ENCODE measurements at places on chromosomes 3 and 15.
A peak's percentile ranks its signal among the peaks of the same experiment; 100 is the strongest.

- no peak for ATAC-seq
Measured at GRCh38 chr15:38828031-38828532, 263.5 kb upstream of the RASGRP1 start.

DNA sequence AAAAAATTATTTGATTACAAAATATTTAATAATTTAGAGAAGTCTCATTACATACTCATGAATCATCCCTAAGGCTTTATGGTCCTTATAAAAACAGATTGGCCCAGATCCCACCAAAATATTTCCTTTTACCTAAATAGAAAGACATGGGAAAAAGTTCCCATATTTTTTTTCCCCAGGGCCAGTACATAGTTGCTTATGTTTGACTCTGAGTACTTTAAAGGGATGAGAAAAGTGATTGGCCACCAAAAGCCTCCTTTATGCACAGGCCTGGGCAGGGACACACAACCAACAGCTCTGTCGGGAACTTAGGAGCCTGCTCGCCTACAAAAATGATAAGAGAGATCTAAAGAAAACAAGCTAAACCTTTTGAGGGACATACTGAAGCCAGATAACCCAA is 22.3 kb downstream of the KCNAB1 start:
- no peak for ATAC-seq

GRCh38 chr3:150503402-150504099 is 42.7 kb downstream of the SERP1 start:
- ATAC-seq: no peak

- ATAC-seq: no peak
Measured at GRCh38 chr3:174541708-174542315, 317.3 kb upstream of the NAALADL2 start.

- ATAC-seq: no peak
Measured at GRCh38 chr3:112672716-112673541, 32.0 kb upstream of the CCDC80 start.

DNA sequence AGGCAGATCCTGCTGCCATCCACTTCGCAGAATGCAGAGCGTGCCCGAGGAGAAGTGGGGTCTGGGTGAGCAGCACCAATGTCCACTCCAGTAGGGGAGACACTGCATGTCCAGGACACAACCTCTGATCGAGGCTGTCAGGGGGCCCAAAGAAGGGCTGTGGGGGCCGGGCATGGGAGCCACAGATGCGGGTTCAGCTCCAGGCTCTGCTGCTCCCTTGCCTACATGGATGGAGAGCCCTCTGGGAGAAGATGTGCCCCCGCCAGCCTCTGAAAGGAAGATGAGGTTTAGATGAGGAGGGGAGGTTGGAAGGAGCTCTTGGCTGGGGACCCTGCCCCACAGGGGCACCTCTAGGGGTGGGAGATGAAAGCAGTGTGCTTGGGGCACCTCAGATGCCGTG is 75.4 kb downstream of the KLF13 start:
- no peak for ATAC-seq

- ATAC-seq: peak; percentile 38
Measured at GRCh38 chr3:16399473-16399872, 114.0 kb downstream of the RFTN1 start.

GRCh38 chr3:115877615-115877899 is 254.2 kb downstream of the GAP43 start:
- no peak for ATAC-seq

- ATAC-seq: no peak
Measured at GRCh38 chr3:195274259-195274966, 3.5 kb upstream of the XXYLT1 start.

GRCh38 chr15:70698836-70699390 is 64.4 kb downstream of the UACA start:
- no peak for ATAC-seq
